ENCODE measurements at places on chromosomes 1 and 21.
A peak's percentile ranks its signal among the peaks of the same experiment; 100 is the strongest.

GRCh38 chr21:25949701-25950100, 214.9 kb downstream of the GABPA start:
- no peak for DNase-seq

DNA sequence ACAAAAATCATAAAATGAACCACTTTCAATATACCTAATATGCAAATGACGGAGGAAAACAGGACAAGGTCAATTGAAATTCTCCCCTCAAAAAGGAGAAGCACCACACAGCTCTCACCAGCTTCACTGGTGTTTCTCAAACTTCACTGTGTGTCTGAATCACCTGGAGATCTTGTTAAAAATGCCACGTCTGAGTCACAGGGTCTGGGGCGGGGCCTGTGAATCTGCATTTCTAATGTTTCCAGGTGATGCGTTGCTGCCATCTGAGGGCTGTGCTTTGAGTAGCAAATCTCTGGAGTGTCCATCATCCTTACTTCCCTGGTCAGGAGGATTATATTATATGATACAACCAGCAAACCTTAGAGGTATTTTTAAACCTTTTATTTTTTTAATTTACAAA, 9.0 kb downstream of the CLDN19 start:
- no peak for DNase-seq

GRCh38 chr1:156707417-156708217, 2.2 kb upstream of the CRABP2 start:
- no peak for DNase-seq

GRCh38 chr1:8727809-8728213, 89.6 kb downstream of the RERE start:
- no peak for DNase-seq

DNA sequence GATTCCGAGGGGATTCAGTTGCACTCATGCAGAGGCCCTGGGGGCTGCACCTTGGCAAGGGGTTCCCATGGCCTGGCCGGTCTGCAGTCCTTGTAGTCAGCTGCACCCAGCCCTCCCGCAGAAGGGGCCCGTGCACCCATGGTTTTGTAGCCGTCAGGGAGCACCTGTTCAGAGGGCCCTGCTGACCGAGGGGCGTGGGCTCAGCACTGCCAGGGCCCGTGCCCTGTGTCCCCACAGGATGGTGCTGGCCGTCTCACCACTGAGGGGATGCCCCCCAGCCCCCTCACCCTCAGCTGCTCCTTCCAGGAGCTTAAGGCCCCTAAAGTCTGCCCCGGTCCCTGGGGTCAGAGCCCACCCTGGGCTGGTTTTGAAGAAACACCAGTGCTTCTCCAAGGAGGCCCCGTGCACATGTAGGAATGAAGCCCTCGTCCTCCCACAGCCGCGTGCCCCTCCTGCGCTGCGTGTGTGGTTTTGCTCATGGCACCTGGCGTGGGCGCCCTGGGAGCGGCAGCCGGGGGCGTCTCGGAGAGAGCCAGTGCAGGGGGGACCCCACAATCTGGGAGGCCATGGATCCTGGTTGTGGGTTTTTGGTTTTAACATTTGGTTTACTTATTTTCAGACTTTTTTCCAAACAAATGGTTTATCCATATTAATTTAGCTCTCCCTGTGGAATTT, 40.1 kb downstream of the PRKCZ start:
- no peak for DNase-seq

- DNase-seq: no peak
These were observed 7.2 kb downstream of the INAVA start for GRCh38 chr1:200901796-200902444.

GRCh38 chr1:203682473-203683383, 56.1 kb downstream of the ATP2B4 start:
- peak; percentile 31 for DNase-seq

GRCh38 chr1:47215713-47216112, 16.3 kb downstream of the TAL1 start:
- DNase-seq: no peak

DNA sequence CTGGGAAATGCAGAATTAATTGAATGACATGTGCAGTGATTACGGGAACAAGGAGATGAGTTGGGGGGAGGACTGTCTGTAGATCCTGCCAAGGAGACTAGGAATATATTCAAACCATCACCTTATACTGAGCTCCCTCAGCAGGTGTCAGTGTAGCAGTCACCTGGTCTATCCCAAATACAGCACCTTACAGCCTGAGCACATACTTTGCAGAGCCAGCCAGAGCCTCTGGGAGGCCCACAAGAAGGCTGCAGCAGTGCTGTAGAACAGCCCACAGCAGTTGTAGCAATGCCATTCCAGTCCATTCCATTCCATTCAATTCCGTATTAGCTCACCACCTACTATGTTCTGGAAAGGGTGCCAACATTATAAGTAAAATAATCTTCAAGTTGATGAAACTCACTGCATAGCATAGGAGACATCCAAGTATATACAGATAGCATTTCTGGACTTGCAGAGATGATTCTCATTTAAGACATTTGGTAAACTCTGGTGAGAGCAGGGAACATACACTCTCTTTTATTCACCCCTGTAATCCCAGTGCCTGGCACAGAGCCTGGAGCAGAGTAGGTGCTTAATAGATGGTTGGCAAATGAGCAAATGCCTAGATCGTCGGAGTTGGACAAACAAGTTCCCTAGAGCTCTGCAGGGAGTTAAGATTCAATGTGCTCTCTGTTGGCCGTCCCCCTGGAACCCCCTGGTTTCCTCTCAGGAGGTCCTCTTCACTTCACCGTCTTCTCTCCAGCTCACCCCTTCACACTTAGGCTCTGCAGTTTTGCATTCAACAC, 44.7 kb downstream of the KCNC4 start:
- no peak for DNase-seq

DNA sequence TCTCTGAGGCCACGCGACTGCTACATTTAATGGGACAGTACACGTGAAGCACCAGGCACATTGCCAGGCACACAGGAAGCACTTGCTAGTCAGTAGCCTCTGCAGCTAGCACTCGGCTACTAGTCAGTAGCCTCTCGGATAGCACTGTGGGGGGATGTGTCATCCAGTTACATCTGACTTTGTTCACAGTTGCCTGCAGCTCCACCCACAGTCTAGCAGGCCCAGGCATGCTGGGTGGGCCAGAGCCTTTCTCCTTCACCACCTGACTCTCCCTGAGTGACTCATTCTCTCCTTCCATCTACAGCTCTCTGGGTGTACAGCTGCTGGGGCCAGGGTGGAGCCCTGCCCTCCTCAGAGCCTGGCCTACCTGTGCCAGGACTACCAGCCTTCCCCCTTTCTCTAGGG, 51.5 kb downstream of the PTPRF start:
- no peak for DNase-seq

- DNase-seq: no peak
These were observed 1.7 kb upstream of the TMEM269 start for GRCh38 chr1:42783092-42783491.

DNA sequence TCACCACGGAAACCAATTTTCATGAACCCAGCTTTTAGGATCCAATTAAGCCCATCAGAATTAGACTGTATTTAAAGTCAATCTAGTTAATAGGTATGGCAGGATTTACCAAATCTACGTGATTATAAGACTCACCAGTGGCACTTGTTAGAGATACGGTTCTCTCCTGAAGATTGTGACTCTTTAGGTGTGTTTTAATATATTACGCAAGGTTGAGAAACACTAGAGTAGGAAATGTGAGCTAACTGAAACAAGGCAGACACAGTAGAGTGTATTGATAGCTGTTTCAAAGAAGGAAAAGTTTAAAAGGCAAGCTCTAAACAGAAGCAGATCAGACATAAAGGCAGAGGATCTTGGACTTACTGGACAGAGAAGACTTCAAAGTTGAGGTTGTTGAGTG, 11.2 kb upstream of the RPE65 start:
- no peak for DNase-seq

- DNase-seq: no peak
These were observed 41.7 kb downstream of the EIF2D start for GRCh38 chr1:206570529-206570928.

GRCh38 chr1:91585982-91586381, 85.3 kb downstream of the CDC7 start:
- no peak for DNase-seq

DNA sequence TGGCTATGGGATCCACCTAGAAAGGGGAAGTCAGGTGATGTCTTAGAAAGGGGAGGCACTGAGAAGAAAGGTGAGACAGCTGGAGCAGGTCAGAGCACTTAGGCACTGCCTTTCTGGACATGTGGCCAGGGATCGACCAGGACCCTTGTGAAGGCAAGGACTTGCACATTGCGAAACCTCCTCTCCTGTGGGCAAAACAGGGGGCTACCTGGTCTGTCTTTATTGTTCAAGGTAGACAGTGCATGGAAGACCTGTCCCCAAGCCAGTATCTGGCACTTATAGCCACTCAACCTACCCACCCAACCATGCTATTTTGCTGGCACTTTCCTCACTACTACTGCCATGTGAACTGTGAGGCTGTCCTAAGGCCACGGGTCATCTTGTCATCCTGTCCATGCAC, 67.2 kb downstream of the NAV1 start:
- DNase-seq: no peak

- DNase-seq: no peak
These were observed 11.0 kb downstream of the EGLN1 start for GRCh38 chr1:231411036-231411531.

GRCh38 chr1:205258719-205259118, 31.0 kb downstream of the TMCC2 start:
- no peak for DNase-seq

DNA sequence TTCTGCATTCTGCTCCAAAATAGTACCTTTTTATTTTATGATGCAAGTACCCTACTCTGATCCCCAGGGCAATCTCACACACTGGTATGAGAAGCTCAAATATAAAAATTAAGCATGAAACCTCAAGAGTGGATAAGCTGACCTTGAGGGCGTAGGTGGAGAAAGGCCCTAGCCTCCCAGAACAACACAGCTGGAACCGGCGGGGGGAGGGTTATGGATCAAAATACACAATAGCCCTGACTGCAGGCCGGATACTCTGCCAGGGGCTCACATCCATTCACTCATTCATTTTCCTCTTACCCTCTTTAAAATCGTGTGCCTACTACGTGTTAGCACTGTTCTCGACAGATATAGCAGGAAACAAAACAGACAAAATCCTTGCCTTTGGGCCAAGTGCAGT, 32.8 kb upstream of the ECE1 start:
- DNase-seq: no peak

GRCh38 chr1:119906927-119907652, 10.8 kb upstream of the ADAM30 start:
- no peak for DNase-seq

DNA sequence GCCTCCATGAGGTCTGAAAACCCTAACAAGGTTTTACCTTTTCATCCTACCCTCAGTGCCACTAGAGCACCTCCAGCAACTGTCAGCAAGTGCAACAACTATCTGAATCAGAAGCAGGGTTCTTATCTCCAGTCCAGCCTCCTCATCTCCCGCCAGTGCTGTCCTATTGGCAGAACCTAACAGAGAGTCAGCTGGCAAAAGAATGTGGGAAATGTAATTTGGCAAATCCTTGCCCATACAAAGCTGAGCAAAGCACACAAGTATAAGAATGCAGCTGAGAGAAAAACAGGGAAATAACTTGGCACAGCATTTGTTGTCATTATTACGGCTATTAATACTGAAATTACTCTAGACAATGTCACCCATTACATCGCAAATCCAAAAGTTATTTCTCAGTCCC, 124.2 kb downstream of the ATP6V1G3 start:
- DNase-seq: no peak

DNA sequence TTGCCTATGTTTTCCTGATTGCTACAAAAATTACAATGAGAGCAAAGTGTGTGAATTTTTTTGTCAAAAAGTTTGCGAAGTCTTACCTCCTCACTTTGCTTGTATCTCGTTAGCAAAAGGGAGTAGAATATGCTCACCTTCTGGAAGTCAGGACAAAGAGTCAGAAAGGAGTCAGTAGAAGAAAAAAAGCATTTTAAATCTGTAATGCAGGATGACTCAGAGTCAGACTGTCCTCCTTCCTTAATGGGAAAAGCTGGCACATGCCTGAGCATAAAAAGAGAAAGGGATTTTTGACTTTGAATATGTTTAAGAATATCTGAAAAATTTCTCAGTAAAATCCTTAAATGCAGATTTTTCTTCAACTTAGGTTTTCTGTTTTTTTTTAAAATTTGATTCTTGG, 14.2 kb upstream of the VN1R5 start:
- no peak for DNase-seq

- no peak for DNase-seq
These were observed 3.9 kb downstream of the PRXL2B start for GRCh38 chr1:2590233-2591141.

DNA sequence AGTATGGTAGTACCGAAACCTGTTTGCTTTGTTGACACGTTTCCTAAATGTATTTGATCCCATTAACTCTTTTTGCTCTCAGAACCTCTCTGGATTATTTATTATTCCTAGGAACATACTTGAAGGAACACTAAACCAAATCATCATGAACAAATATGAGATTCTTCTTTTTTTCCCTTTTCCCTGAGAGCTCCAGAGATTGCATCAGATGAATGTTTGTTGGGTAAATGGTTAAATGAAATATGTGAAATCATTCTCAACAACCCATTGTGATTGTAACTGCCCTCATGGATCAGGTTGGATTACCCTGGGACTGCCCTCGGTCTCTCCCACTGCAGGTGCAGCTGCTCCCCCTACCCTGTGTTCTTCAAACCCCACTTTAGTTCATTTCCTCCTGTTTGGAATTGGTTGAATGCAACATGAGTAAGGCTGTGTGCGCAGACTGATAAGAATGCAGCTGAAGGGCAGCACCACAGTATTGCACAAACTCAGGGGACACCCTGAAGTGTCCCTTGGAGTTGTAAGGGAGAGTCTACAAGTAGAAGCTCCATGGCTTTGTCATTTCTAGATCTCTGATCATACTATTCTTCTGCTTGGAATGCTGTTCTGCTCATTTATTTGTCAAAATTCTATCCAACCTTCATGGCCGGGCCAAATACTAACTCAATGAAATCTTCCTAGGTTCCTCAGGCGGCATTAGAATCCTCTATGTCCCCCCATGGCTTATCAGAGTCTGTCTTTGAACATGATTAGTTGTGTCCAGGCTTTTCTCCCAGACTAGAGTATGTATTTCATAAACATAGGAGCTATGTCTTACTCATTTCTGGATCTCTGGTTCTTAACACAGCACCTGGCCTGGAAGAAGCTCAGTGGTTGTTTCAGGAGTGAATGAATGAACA, 47.1 kb upstream of the NEK2 start:
- DNase-seq: no peak

- DNase-seq: no peak
These were observed 220.7 kb downstream of the OMA1 start for GRCh38 chr1:58325866-58326265.

DNA sequence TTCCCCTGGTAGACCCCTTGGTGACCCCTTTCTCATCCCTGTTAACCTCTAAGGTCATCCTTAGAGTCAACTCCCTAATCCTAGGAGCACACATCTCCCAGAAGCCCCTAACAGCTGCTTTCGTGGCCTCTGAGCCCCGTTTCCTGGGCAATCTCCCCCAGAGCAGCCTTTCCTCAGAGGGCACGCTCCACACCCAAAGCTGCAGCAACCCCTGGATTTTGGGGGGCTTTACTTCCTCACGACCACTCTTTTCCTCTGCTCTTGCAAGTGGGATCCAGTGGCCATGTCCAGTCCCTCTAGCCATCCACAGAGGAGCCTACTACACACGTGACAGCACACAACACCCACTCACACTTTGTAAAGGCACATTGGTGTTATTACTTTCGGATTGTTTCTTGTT, 13.8 kb downstream of the ABCA4 start:
- DNase-seq: no peak

Data from stimulated activated CD4-positive, alpha-beta T cell treated with anti-CD3 and anti-CD28 coated beads, Interleukin-15, amount 100 ng/mL, for 1 hour (primary cell).